Naive thymus-derived CD4-positive, alpha-beta T cell (primary cell): ENCODE measurements at places on chromosomes 4 and X. TPM values are rescaled to one million over a fixed set of nuclear protein-coding genes. Genes with fewer than 3 reads are reported as not detected.

Gene COL4A5
- not detected for total RNA-seq

Gene ACE2
- not detected for total RNA-seq

Gene RPL10
- total RNA-seq: 5,130 TPM

Gene PRR32
- not detected for total RNA-seq

Gene HNRNPDL
- total RNA-seq: 423 TPM

Gene CT45A3
- not detected for total RNA-seq

Gene ZIC3
- not detected for total RNA-seq

Gene OPN1MW2
- total RNA-seq: not detected

Gene SPANXN3
- not detected for total RNA-seq

Gene MAGEA11
- not detected in 2 replicates for total RNA-seq

Gene RBMXL3
- total RNA-seq: not detected in 2 replicates

Gene HEPH
- not detected for total RNA-seq

Gene RHOXF1
- total RNA-seq: 0.51 TPM

Gene PLS3
- 0.27 TPM for total RNA-seq

Gene ARR3
- not detected for total RNA-seq

Gene STAP1
- total RNA-seq: 6.1 TPM

Gene SMARCA1
- 2.9 TPM for total RNA-seq

Gene GATA1
- 0.45 TPM for total RNA-seq

Gene CXCL5
- total RNA-seq: not detected in 2 replicates

Gene TBX22
- total RNA-seq: not detected

Gene TRIM61
- 1.4 TPM for total RNA-seq

Gene MAGEB2
- not detected for total RNA-seq

Gene NAP1L3
- 13.2 TPM for total RNA-seq

Gene BMP3
- not detected for total RNA-seq

Gene ATP8A1
- total RNA-seq: 26.5 and 28.9 TPM in 2 replicates
